Naive thymus-derived CD8-positive, alpha-beta T cell (primary cell): ENCODE measurements at places on chromosomes 13 and 19.

GRCh38 chr13:51557875-51558612 is 26.2 kb upstream of the WDFY2 start:
- no peak for DNase-seq

GRCh38 chr19:5352229-5352763 is 11.7 kb upstream of the PTPRS start:
- DNase-seq = no peak

GRCh38 chr19:4878491-4878968 is 11.1 kb upstream of the PLIN3 start:
- no peak for DNase-seq

- no peak for DNase-seq
Measured at GRCh38 chr13:36518707-36519106, 86.4 kb downstream of the CCNA1 start.

- DNase-seq = no peak
Measured at GRCh38 chr19:31286491-31286890, 62.7 kb downstream of the TSHZ3 start.

DNA sequence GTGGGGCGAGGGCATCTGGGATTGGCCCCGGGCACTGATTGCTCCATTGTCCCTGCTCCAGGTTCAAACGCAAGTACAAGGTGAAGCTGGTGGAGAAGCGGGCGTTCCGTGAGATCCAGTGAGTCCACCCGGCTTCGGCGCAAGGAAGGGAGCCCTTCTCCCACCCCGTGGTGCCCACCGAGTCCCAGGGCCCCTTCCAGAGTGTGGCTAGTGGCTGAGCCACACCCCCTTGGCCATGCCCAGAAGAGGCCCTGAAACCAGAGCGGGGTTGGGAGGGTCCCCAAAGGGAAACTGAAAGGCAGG is 11.2 kb downstream of the NOP53 start:
- no peak for DNase-seq

DNA sequence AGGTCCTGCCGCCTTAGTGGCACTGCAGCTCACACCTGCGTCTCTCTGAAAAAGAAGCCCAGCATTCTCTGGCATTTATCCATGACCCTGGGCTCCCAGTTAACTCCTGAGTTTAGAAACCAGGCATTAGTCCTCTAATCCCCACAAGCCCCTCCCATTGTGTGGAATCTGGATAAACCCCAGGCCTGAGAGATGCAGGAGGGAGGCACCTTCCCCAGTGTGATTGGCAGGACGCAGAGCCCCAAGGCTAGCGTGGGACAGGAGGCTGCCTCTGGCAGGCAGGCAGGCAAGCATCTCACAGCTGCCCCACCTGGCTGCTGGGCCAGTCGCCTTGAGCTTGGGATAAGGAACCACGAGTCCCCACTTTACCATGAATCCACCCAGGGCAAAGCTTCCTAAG is 11.0 kb upstream of the SERPINE3 start:
- DNase-seq = no peak
